Calu3 (cell line): ENCODE measurements at places on chromosomes 5 and 9. TPM values are rescaled to one million over a fixed set of nuclear protein-coding genes. Genes with fewer than 3 reads are reported as not detected.

The TAF1L gene
- total RNA-seq = not detected in 2 replicates

The OBP2B gene
- not detected in 2 replicates for total RNA-seq

The CCL27 gene
- not detected in 2 replicates for total RNA-seq

The RFESD gene
- total RNA-seq = 1.8 and 2.9 TPM in 2 replicates

The STPG3 gene
- total RNA-seq = not detected in 2 replicates

The TMC1 gene
- total RNA-seq = not detected in 2 replicates

The ADAMTS19 gene
- 0.15 TPM in 1 of 2 replicates, not detected in the other for total RNA-seq

The PLPP7 gene
- total RNA-seq = not detected in 2 replicates

The TPM2 gene
- total RNA-seq = 138 and 145 TPM in 2 replicates

The ARL14EPL gene
- 0.66 and 1.2 TPM in 2 replicates for total RNA-seq

The PDE8B gene
- 0.54 and 0.66 TPM in 2 replicates for total RNA-seq

The SMIM32 gene
- total RNA-seq = 0.37 and 0.42 TPM in 2 replicates

The DNAI1 gene
- not detected in 2 replicates for total RNA-seq

DNA sequence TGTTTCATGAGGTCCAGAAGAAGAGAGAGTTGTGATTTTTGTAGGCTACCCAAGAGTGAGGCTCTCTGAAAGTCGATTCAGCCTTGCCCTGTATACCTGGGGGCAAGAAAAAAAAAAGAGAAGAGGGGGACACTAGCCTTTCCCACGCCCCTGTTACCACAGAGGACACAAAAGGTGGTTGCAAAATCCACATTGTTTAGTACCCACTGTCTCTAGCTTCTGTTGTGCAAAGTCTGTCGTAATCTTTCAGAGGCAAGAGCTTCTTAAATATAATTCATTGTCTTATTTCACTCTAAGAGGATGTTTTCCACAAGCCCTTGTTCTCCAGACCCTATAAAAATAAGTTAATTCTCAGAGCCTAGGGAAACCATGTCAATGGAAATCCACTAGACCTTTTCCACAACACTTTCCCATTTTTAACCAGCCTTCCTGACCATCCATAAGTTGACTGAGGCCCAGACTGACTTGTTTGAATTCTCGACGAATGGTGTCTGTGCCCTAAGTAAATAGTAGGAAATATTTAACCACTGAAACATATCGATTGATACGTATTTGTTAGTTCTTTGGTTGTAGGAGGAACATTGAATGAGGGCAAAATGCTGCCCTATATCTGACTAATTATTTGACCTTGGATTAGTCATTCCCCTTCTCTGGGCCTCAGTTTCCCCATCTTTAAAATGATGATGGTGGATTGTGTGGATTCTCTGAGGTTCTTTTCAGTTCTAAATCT is 182.7 kb downstream of the PAPPA start:
- peaks cover 35% of the 10 kb centered on the region for H3K27me3 ChIP-seq
- H3K4me3 ChIP-seq = no peak overlapping the region
- no peak for DNase-seq
- no peaks in the 10 kb centered on the region for H3K36me3 ChIP-seq

GRCh38 chr9:119283078-119283794 is 86.0 kb downstream of the BRINP1 start:
- H3K27ac ChIP-seq = no peak overlapping the region
- no peak for DNase-seq
- H3K36me3 ChIP-seq = no peaks in the 10 kb centered on the region
- H3K27me3 ChIP-seq = no peaks in the 10 kb centered on the region
- H3K4me1 ChIP-seq = no peaks in the 10 kb centered on the region

DNA sequence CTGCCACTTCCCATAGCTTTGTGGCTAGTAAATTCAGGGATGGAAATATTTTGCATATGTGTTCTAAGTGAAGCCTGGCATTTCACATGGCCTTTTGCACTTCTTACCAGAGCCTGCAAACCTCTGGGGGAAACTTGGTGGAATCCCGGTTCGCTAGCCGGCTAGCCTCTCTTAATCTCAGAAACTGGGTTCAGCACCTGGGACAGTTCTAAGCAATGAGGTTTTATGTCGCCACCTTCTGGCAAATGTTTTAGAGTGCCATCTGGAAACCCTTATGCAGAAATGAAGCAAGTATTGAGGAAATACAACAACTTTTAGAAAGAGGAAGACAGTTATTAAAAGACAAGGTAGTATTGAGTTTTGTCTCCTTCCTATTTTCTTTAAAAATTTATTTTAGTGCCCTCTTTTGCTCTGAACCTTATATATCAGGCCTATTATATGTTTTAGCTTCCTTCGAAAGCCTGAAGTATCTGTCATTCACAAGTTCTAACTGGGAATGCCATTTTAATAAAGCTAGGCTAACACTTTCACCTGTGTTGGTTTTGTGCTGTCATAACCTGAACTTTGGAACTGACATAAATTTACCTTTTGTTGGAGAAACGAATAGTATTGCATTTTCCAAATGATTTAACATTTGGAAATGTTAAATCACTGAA is 963 bp upstream of the HTR1A start:
- H3K36me3 ChIP-seq = no peaks in the 10 kb centered on the region
- H3K4me3 ChIP-seq = no peak overlapping the region
- no peak overlapping the region for H3K27ac ChIP-seq

DNA sequence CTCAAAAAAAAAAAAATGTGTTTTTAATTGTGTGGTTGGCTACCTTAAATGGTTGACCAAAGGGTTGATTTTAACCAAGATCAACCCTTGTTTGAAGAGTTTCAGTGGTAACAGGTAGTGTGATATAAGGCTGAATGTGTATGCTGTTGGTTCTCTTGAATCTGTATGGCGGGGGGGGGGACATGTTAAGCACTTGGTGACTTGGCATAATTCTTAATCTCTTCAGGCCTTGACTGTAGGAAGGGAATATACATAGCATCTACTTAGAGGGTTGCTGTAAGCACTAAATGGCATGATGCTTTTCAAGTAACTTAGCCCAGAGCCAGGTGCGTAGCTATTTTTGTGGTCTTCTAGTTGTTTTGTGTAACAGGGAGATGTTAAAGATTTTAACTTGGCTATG is 5.6 kb upstream of the SPRY4 start:
- H3K27me3 ChIP-seq = no peaks in the 10 kb centered on the region
- no peak overlapping the region for H3K27ac ChIP-seq
- DNase-seq = no peak

- H3K4me1 ChIP-seq = peaks cover 2% of the 10 kb centered on the region
- H3K27me3 ChIP-seq = peaks cover 53% of the 10 kb centered on the region
- no peak overlapping the region for H3K27ac ChIP-seq
- H3K36me3 ChIP-seq = no peaks in the 10 kb centered on the region
These were observed 145.9 kb downstream of the ROR2 start for GRCh38 chr9:91803970-91804752.

- DNase-seq = no peak
- H3K4me3 ChIP-seq = no peak overlapping the region
- H3K27ac ChIP-seq = no peak overlapping the region
- H3K27me3 ChIP-seq = peaks cover under 1% of the 10 kb centered on the region
These were observed 46.6 kb downstream of the ADAMTSL1 start for GRCh38 chr9:18520416-18521047.

- no peak for DNase-seq
- no peak overlapping the region for H3K4me3 ChIP-seq
- no peaks in the 10 kb centered on the region for H3K27me3 ChIP-seq
These were observed 23.2 kb upstream of the PRRC2B start for GRCh38 chr9:131370638-131371037.

DNA sequence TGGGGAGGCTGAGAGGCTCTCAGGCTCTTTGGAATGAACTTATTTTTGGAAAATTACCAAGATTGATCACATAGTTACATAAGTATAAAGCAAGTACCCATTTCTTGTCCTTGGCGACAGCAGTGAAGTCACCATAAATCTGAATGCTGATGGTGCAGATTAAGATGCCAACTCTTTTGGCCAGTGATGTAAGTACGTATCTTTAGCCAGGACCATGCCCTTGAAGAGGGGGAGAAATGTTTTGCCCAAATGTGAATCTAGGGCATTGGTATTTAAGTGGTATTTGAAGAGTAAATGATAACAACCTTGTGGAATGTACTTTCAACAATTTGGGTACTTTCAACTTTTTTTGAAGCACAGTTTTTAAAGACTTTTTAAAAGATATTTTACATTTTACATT is 68.2 kb upstream of the RAD23B start:
- peaks cover 6% of the 10 kb centered on the region for H3K36me3 ChIP-seq
- DNase-seq = no peak
- H3K4me3 ChIP-seq = no peak overlapping the region

- no peak overlapping the region for H3K4me3 ChIP-seq
- no peaks in the 10 kb centered on the region for H3K27me3 ChIP-seq
- H3K27ac ChIP-seq = no peak overlapping the region
- H3K4me1 ChIP-seq = no peaks in the 10 kb centered on the region
These were observed 26.1 kb downstream of the ABITRAM start for GRCh38 chr9:108960331-108960730.

DNA sequence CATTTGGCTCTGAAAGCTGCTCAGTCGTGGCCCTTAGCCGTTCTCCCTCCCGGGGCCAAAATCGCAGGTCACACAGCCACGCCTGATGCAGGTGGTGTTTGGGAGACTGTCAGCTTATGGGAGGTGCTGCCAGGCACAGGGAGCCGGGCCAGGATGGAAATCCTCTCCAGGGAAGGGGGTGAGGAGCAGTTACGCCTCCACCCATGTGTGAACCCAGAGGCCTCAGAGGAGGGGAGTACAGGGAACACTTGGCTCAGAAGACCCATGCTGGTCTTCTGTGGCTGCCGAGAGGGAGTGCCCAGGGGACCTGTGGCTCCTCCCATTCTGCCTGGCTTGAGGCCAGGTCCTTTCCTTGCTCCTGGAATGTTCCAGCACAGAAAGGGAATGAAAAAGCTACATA is 3.6 kb upstream of the OLFM1 start:
- no peak for DNase-seq
- no peak overlapping the region for H3K27ac ChIP-seq
- H3K4me1 ChIP-seq = peaks cover 9% of the 10 kb centered on the region
- H3K36me3 ChIP-seq = no peaks in the 10 kb centered on the region
- no peak overlapping the region for H3K4me3 ChIP-seq

- H3K27me3 ChIP-seq = no peaks in the 10 kb centered on the region
- no peaks in the 10 kb centered on the region for H3K36me3 ChIP-seq
- peak; percentile 0 for DNase-seq
These were observed 216.7 kb downstream of the BNC2 start for GRCh38 chr9:16653491-16654399.

DNA sequence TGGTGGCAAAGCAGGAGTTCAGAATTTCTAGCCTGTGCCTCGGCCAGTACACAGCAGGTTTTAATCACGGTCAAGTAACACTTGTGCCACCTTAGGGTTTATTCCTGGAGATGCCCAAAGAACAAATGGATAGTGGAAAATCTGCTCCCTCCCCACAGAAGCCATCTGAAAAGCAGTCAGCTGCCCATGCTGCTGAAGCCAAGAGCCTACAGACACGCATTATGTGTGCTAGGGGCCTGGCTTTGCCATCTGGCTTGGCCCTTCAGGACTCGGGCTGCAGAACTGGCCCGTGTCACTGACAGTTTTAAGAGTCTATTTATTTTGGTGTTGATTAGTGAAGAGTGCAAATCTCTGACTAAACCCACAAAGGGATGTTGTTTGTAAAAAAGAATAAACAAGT is 11.1 kb downstream of the ARSB start:
- no peak overlapping the region for H3K4me3 ChIP-seq
- peaks cover 23% of the 10 kb centered on the region for H3K4me1 ChIP-seq
- DNase-seq = no peak
- no peaks in the 10 kb centered on the region for H3K27me3 ChIP-seq

DNA sequence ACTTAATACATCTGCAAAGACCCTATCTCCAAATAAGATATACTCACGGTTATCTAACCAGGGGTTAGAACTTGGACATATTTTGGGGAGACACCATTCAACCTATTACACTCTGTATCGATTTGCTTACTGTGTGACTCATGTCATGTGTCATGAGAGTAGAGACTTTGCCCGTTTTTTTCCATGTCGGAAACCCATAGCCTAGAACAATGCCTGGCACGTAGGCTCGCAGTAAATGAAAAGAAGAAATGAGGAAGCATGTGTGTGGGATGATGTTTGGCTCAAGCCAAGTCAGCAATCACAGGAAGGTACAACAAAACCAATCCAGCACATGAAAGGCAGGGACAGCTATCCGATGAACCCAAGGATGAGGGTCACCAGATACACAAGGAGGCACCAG is 94.6 kb upstream of the DNAH5 start:
- peak; percentile 66 for DNase-seq
- peaks cover 41% of the 10 kb centered on the region for H3K36me3 ChIP-seq
- peaks cover 73% of the 10 kb centered on the region for H3K4me1 ChIP-seq
- peak overlapping the region; percentile 99 for H3K27ac ChIP-seq
- no peaks in the 10 kb centered on the region for H3K27me3 ChIP-seq

DNA sequence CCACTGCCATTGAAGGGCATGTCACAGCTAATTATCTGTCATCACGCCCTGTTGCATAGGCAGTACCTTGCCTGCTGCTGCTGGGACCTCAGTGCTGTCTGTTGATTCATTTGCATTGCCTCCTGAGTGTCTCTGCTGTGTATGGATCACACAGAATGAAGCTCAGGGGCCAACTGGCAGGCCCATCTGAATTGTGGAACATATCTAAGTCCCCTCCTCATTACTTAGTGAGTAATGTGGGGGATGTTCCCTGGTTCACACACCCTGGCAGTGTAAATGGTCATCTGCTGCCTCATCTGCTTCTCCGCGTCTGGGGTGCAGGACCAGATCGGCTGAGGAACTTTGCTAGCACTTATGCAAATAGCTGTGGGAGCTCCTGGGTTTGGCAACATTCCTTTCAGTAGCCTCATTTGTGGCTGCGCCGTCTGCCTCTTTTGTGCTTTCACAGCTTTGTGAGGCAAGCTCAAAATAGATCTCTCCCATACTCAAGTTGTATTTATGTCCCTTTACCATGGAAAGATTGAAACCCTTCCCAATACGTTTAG is 25.4 kb downstream of the TYRP1 start:
- H3K4me1 ChIP-seq = peaks cover 29% of the 10 kb centered on the region
- peaks cover 5% of the 10 kb centered on the region for H3K36me3 ChIP-seq
- H3K4me3 ChIP-seq = no peak overlapping the region
- no peaks in the 10 kb centered on the region for H3K27me3 ChIP-seq
- no peak overlapping the region for H3K27ac ChIP-seq

- H3K36me3 ChIP-seq = peaks cover 3% of the 10 kb centered on the region
- H3K27me3 ChIP-seq = peaks cover 92% of the 10 kb centered on the region
- H3K27ac ChIP-seq = no peak overlapping the region
- no peak for DNase-seq
These were observed 5.3 kb upstream of the SLC25A48 start for GRCh38 chr5:135829179-135829578.

GRCh38 chr5:20359377-20359776 is 371.4 kb upstream of the CDH18 start:
- H3K4me1 ChIP-seq = no peaks in the 10 kb centered on the region
- no peaks in the 10 kb centered on the region for H3K36me3 ChIP-seq
- no peak for DNase-seq
- no peak overlapping the region for H3K27ac ChIP-seq
- no peak overlapping the region for H3K4me3 ChIP-seq

DNA sequence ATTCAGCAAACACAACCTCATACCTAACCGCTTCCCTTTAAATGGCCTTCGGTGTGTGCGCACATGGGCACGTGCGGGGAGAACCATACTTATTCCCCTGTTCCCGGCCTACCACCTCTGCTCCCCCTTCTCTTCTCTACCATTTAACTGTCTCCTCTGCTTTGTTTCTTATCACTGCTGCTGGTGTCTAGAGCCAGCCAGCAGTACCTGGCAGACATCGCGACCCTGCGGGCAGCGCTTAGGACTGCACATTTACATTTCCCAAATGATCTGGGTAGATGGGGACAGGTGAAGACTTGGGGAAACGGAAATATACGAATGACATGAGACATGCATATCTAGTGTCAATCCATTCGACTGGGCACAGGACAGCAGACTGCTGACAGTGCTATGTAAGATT is 56.6 kb downstream of the PSMB7 start:
- no peaks in the 10 kb centered on the region for H3K27me3 ChIP-seq
- no peak overlapping the region for H3K4me3 ChIP-seq
- no peak for DNase-seq
- H3K36me3 ChIP-seq = peaks cover 46% of the 10 kb centered on the region
- H3K27ac ChIP-seq = no peak overlapping the region
